Gastrocnemius medialis (tissue), 4 donors: ENCODE measurements at places on chromosomes 11 and 22.

GRCh38 chr11:68690671-68691401, 6.5 kb downstream of the GAL start:
- no peak overlapping the region for H3K4me3 ChIP-seq
- no peak for DNase-seq
- H3K27ac ChIP-seq: no peak overlapping the region
- H3K4me1 ChIP-seq: no peaks in the 10 kb centered on the region
- no peaks in the 10 kb centered on the region for H3K36me3 ChIP-seq

GRCh38 chr11:32561835-32562234, 21.8 kb upstream of the EIF3M start:
- H3K4me1 ChIP-seq: no peaks in the 10 kb centered on the region
- H3K36me3 ChIP-seq: no peaks in the 10 kb centered on the region
- H3K27ac ChIP-seq: no peak overlapping the region
- DNase-seq: no peak
- H3K27me3 ChIP-seq: no peaks in the 10 kb centered on the region

DNA sequence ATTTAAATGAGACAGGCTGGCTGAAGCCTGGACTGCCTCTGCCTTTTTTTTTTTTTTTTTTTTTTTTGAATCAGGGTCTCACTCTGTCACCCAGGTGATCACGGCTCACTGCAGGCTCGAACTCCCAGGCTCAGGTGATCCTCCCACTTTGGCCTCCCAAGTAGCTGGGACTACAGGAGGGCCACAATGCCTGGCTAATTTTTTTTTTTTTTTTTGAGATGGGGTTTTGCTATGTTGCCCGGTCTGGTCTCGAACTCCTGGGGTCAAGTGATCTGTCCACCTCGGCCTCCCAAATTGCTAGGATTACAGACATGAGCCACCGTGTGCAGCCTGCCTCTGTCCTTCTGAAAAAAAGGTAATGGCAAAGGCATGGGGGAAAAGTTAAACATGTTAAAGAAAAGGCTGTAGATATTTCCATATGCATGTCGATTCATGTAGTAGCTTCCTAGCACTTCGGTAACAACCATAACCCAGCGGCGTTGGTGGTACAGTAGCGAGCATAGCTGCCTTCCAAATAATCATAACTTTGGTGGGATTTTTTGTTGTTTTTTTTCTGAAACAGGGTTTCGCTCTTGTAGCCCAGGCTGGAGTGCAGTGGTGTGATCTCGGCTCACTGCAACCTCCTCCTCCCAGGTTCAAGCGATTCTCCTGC, 48.8 kb downstream of the MCHR1 start:
- DNase-seq: no peak
- H3K27ac ChIP-seq: no peak overlapping the region
- no peak overlapping the region for H3K4me3 ChIP-seq
- H3K4me1 ChIP-seq: no peaks in the 10 kb centered on the region

GRCh38 chr11:99739464-99740089, 718.8 kb downstream of the CNTN5 start:
- H3K4me1 ChIP-seq: no peaks in the 10 kb centered on the region
- DNase-seq: no peak
- no peak overlapping the region for H3K27ac ChIP-seq
- no peaks in the 10 kb centered on the region for H3K27me3 ChIP-seq
- H3K4me3 ChIP-seq: no peak overlapping the region
